GM12864 (cell line): ENCODE measurements at places on chromosomes 1 and 21.

DNA sequence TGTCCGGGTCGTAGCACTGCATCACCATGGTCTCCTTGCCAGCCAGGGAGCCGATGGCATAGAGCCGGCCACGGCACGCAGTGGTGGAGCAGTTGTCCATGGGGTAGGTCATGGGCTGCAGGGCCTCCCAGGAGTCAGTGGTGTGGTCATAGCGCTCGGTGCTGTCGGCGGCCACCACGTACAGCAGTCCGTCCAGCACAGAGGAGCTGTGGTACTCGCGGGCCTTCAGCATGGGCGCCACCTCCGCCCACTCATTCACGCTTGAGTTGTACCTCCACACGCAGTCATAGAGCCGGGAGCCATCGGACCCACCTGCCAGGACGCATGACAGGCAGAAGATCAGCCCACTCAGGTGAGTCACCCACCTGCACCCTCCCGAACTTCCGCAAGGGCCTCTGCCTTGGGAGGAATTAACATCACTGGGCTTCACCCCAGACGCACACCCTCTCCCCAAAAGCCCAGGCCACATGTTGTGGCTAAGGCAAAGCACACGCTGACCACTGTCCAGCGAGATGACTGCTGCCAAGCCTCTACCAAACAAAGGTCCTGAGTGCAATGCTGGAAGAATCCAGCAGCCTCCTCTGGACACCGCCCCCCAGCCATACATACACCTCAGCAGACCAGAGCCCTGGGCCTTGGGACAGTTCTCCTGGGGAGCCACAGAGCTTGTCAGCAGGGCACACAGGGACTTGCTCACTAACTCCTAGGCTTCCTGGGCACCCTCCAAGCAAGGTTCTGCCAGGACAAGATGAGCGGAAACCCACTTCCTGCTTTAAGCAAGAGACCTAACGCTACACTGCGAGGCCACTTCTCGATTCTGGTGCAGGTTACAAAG lies 3.3 kb downstream of the KLHL21 start:
- no peak for DNase-seq

DNA sequence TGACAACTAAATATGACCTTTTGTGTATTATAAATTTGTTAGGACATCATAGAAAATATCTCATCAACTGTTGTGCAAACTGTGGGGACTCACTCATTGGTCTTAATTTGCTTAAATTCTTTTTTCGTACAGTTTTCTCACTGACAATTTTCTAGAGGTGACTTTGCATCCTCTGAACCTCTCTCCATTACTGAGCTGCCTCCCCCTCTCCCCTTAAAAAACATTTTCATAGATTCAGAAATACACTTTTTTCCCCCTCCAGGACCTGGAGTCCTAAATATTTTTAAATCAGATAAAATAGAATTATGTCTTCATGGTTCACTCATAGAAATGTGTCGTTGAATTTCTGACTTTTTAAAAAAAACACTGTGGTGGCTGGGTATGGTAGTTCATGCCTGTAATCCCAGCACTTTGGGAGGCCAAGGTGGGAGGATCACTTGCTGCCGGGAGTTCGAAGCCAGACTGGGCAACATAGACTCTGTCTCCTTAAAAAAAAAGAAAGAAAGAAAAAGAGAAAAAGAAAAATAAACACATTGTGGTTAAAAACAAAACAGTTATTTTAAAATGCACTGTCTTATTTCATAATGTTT lies 1.5 kb downstream of the CNST start:
- DNase-seq, result no peak

DNA sequence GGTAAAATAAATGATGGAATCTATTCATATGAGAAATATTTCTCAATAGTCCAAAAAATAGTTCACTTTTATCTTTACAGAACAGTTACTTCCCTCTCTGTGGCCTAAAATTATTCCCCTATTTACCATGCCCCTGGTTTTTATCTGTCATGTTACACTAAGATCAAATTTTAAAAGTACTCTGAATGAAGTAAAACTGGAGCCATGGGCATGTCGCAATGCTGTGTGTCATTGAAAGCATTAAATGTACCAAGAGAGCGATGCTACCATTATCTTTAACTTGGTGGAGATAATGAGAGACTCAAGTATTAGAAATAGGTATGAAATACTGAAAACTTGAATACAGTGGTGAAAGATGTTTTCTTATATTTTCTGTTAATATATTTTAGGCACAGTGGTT lies 146.2 kb downstream of the KCNT2 start:
- DNase-seq, result no peak

GRCh38 chr1:8023995-8024313 lies 2.2 kb downstream of the ERRFI1 start:
- DNase-seq, result no peak

DNA sequence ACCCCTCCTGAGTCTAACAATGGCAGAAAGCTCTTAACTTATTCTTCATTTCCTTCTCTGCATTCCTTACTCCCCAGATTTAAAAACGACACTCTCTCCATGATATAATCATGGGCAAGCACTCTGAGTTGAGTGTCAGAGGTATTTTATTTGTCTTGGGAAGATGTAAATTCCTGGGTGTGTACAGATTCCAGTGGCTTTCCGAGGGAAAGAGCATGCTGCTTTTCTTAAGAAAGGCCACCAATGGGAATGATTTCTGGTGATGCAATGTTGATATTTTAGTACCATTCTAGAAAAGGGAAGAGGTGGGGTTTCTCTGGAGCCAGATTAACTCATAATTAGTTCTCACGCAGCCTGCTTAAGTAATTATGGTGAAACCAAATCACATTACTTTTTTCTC lies 47.8 kb upstream of the BTG3 start:
- no peak for DNase-seq

DNA sequence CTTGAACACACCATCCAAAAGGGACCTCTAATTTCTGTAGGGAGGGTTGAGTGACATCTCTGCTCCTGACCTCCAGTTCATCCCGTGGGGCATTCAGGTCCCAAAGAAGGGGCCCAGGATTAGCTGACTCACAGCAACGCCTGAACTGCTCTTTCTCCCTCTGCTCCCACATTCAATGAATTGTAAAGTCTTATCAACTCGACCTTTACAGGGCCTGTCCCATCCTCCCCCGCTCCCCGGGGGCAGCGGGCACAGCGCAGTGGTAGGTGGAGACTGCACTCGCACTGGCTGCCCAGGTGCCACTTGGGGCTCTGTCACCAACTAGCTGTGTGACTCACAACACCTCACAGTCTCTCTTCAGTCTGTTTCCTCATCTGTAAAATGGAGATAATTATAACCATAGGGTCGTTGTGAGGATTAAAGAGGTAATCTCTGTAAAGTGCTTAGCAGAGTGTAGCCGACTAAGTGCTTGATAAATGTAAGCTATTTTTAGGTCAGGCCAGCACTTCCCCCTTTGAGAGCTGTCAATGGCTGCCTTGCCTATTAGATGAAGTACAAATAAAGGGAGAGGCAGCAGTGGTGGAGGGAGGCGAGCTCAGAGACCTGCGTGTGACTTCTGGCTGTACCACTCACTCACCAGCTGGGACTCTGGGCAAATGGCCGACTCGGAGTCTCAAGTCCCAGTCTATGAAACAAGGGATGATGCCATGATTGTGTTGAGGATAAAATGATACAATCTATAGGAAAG lies 637 bp upstream of the MYBPHL start:
- no peak for DNase-seq

DNA sequence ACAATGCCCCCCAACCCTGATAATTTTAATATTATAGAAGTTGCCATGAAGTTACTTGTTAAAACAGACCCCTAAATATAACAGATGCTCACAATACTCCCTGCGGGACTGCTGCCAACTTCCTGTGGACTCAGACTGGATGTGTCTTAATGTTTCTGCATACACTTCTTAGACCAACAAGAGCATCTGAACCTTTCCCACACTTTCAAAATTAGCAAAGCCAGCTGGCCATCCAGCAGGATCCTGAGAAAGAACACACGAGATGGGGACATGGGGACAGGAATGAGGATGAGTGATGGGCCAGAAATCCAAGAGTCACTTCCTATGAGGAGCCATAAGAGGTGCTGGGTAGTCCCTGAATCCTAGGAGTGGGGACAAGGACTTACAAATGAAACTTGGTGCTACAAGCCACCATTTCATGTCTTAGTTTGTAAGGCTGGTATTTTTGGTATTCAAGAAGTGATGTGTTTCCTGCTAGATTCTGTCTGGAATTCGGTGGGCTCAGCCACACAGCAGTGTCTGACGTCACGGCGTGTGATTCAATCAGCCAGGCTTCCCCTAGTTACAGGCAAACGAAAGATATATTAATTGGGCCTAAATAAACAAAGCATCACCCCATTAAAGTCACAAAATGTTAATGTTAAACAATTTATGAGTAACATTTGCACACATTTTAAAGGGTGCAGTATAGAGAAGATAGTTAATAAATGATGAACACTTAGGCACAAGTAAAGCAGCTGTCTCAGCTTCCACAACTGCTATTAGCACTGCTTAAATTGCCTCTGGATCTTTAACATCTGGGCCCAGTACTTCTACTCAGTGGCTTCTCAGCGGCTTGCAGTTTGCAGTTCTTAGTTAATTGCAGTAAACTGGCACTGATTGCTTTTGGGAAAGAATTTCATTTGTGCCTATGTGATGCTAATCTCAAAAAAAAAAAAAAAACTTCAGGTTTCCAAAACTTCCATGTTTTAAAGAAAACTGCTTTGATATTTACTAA lies 41.2 kb upstream of the RGS8 start:
- no peak for DNase-seq

DNA sequence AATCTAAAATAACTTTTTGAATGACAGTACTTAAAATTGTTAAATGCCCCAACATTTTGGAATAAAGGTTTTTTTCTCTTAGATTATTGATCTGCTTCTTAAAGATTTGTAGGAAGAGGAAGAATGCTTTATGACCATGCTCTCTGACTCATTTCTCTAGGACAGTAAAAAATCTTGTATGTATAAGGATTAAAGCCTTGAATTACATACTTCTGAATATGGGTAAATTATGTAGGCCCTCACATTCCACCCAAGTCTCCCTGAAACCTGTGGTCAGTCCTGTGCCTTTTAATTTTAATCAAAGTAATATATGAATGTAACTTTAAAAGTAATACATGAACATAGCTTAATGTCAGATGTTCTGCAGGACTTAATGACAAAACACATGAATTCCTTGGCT lies 50.5 kb downstream of the ABCD3 start:
- no peak for DNase-seq
